ENCODE measurements at places on chromosomes 4 and X.

DNA sequence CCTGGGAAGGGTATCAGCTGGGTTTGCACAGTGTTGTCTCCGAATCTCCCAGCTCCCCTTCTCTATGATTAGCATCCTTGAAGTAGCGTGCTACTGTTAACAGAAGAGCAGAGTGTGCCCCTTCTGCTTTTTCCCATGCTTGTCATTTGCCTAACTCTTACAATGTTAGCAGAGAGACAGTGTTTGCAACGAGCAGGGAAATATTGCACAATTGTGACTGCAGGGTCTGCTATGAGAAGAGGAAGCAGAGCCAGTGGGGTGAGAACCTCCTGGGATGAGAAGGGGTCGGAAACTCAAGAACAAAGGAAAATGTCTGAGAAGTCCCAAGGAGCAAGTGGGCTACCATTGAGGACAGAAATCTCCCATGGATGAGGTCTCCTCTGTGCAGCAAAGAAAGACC, 7.8 kb upstream of the CHRNA9 start:
- no peak for DNase-seq

- DNase-seq, result no peak
These were observed 48.8 kb downstream of the SPOCK3 start for GRCh38 chr4:167185465-167185864.

- DNase-seq, result no peak
These were observed 21.5 kb downstream of the FHDC1 start for GRCh38 chr4:152957437-152958171.

GRCh38 chrX:49644991-49645637, 46.3 kb downstream of the GAGE1 start:
- DNase-seq, result no peak

- DNase-seq, result no peak
These were observed 284.7 kb downstream of the ZNF674 start for GRCh38 chrX:46260499-46260898.

DNA sequence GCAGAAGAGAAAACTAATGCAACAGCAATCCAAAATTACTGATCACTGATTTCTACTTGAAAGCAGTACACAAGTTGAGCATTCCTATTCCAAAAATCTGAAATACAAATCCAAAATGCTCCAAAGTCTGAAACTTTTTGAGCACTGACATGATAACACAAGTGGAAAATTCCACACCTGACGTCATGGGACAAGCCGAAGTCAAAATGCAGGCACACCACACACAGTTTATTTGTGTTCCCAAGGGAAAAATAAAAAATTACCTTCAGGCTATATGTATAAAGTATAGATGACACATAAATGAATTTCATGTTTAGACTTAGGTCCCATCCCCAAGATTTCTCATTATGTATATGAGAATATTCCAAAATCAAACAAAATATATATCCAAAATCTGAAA, 20.7 kb downstream of the ANKRD50 start:
- DNase-seq, result no peak

GRCh38 chrX:102029026-102029425, 96.5 kb upstream of the TCEAL2 start:
- no peak for DNase-seq

GRCh38 chr4:2914256-2915126, 48.7 kb downstream of the NOP14 start:
- DNase-seq, result no peak

DNA sequence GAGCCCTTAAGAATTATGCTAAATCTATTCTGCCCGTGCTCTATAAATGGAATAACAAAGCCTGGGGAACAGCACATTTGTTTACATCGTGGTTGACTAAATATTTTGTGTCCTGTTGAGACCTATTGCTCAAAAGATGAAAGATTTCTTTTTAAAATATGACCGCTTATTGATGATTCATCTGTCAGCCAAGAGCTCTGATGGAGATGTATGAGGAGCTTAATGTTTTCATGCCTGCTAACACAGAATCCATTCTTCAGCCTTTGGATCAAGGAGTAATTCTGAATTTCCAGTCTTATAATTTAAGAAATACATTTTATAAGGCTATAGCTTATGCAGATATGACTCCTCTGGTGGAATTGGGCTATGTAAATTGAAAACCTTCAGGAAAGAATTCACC, 271.3 kb upstream of the FAT4 start:
- DNase-seq, result no peak

GRCh38 chrX:139734996-139735395, 27.0 kb upstream of the MCF2 start:
- DNase-seq, result no peak

DNA sequence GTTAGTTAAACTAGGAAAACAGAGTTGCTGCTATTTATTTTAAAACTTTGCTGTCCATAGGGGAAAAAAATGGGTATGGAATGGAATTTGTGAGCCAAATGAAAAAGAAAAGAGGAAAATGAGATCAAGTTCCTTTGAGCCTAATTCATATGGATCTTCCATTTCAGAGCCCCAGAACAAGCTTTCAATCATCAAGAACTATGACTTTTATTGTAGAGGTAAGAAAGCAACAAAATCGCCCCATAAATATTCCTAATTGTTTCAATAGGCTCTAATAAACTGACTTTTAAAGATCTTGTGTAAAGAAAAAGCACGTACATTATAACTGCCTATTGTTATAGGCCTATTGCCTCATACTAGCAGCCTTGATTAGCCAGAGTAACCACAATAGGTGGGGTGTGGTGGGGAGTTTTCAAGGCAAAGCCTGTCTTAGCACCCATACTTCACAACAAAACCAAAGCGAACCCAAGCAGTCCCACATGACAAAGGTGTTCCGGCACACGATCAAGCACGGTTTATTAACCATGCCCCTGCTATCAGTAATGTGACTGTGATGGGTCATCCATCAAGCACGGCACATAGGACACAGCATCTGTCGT, 44.4 kb downstream of the RBM47 start:
- no peak for DNase-seq

DNA sequence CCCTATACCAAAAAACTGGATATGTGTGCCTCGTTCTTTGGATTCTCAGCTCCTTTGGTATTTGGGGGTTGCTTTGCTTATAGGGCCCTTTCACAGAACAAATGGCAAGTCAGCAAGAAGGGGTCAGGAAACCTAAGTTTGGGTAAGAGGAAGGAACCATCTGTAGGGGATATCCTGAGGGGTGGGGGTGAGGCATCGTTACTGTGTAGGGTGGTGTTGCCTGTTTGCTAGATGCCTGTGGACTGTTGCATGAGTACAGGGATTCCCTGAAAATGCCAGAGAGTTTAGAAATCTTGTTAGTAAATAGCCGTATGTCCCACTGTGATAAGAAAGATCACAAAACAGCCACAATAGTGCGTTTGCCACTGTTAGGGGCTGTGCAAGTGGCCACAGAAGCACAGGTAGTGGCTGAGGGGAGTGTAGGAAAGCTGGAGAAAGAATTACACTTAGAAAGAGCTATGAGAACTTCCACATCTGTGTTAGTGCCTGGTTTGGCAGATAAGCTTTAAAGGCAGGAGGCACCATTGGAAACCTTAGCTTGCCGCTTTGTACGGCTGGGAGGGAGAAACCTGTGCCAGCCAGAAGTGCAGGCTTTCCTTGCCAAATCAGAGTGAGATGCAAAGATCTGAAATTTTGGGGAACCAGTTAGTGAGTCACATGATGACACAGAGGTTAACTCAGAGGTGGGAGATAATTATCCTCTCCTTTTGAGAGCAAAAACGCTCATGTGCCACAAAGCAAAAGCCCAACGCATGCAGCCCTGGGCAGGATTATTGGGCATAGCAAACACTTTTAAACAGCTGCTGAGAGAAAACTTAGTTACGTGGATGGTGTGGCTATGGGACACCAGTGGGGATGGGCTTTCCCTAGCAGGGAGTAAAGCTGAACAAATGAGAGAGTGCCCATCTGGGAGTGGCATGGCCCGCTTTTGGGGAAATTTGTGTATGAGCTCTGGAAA, 343.7 kb downstream of the ARAP2 start:
- DNase-seq, result no peak

DNA sequence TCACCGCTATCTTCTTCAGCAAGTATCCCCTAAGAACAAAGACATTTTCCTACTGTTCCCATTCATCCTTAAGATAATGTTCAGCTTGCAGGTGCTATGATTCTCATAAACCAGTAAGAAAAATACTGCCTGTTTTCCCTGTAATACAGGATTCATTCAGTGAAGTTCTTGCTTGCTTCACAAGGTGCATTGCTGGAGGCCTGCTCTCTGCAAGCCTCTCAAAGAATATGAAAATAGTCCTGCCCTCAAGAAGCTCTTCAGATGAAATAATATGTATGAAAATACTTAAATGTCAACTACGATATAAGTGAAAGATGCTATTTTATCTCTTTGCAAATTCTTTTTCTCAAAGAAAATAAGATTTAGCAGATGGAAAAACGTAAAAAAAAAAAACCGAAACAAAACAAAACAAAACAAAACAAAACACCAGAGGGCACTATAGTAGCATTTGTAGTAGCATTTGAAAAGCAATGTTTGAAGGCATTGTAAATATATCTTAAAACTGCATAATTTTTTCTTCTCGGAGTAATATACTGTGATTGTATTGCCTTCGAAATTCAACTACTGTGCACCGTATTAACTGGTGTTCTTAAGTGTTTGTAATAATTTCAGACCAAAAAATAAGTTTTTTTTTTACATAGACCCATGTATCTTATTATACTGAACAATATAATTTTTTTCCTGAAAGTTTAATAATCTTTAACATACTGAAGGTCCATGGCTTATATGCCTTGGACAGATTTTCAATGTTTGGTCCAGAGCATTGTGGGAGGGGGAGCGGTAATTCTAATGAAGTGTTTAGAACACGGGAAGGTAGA, 26.0 kb downstream of the ADH4 start:
- DNase-seq, result no peak

DNA sequence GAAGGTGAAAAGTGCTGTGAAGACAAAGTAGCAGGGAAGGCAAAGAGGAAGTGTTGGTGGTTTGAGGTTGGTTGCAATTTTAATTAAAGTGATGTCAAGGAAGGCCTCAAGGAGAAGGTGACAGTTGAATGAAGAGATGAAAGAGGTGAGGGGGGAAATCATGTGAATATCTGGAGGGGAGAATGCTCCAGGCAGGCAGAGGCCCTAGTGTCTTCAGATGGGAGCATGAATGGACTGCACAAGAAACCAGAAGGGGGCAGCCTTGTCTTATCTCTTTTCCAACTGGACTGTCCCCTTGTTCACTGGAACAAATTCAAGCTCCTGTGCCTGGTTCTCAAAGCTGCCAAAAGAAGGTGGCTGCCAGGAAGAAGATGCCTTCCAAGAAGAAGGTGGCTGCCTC, 68.4 kb downstream of the MAOB start:
- no peak for DNase-seq

- DNase-seq, result peak; percentile 2
These were observed at the start of gene PRSS48 for GRCh38 chr4:151276787-151277562. TSS of gene PRSS48 (plus strand) at chr4:151277161. CDS start at chr4:151277173, 12 bp downstream.

DNA sequence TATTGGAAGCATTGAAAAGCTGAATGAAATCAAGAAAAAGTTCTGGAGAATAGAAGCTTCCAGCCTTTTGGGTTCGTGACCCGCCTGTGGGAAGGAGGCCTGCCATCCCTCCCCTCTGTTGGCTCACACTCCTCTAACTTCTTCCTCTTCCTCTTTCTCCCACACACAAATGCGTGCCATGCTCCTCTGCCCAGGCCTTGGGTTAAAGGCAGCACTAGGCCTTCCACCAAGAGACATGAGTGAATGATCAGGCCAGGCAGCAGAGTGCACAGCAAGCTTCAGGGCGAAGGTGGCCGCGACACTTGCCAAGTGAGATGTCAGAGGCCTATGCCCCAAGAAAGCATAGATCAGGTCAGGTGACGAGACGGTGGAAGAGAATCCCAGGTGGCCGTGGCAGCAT, 38.4 kb downstream of the FAM193A start:
- DNase-seq, result no peak

DNA sequence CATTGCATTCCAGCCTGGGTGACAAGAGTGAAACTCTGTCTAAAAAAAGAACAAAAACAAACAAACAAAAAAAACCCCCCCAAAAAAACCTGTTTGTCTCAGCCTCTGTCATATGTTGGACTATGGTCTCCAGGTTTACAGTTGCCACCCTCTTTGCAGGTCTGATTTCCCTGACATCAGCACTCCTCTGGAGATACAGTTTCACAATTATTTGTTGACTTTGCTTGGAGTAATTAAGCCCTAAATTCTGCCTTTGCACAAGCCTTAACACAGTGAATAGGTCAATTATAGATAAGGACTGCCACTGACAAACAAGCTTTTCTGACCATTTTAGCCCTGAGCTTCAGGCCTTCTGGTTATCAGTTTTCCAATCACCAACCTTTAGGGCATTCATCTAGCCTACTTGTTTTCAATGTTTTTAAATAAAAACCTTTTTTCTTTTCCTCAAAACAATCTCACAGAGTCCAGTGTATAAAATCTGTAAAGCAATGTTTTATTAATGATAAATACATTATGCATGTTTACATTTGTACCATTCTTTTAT, 20.4 kb upstream of the MAPK10 start:
- no peak for DNase-seq

- no peak for DNase-seq
These were observed 67.2 kb downstream of the GPAT3 start for GRCh38 chr4:83603129-83603528.

DNA sequence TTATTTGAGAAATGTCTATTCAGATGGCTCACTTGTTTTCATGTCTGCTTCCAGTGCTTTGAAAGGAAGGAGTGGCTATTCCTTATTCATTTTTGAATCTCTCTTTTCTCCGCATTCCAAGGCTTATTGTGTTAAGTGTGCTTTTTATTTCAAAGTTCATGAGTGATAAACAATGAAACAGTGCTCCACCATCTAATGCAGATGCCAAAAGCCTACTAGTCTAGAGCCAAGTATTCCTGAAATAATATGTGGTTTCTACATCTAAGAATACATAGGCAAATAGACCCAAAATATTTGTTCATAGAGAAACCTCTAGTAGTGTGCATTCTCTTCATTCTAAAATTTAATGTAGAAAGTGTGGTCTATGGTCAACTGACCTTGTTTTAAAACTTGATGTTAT, 187.3 kb downstream of the GABRB1 start:
- no peak for DNase-seq

DNA sequence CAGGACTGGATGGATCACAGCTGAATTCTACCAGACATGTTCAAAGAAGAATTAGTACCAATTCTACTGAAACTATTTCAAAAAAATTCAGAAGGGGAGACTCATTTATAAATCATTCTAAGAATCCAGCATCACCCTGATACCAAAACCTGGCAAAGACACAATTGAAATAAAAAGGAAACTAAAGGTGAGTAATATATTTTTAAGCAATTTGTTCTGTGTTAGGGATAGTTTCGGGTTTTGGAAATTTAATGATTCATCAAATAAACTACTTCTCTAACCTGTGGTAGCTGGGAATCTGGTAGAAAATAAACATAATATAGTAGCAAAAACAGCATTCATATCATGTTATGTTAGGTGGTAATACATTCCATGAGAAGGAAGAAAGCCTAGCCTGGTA, 662.2 kb upstream of the BOD1L1 start:
- DNase-seq, result no peak

- no peak for DNase-seq
These were observed 32.8 kb upstream of the MAML3 start for GRCh38 chr4:140186651-140187315.

Measured in activated CD8-positive, alpha-beta memory T cell treated with anti-CD3 and anti-CD28 coated beads for 1 hour (primary cell).